Right renal pelvis (tissue), 4 donors: ENCODE measurements at places on chromosomes 12 and 14. TPM values are rescaled to one million over a fixed set of nuclear protein-coding genes. Genes with fewer than 3 reads are reported as not detected.

Gene HOXC9
- 18.7 TPM for polyA plus RNA-seq

Gene FIGNL2
- 5.5 TPM for polyA plus RNA-seq

Gene TAS2R14
- 3.3 TPM for polyA plus RNA-seq

Gene KRT80
- polyA plus RNA-seq: 0.98 TPM

Gene CRY1
- polyA plus RNA-seq: 28.6 TPM

Gene CDCA4
- 20.7 TPM for polyA plus RNA-seq

Gene RPGRIP1
- 0.57 TPM for polyA plus RNA-seq

Gene DIO3
- polyA plus RNA-seq: 0.10 TPM

Gene TBX3
- polyA plus RNA-seq: 66.5 TPM

Gene DLK1
- polyA plus RNA-seq: 23.7 TPM

Gene MAP3K9
- 4.0 TPM for polyA plus RNA-seq

Gene SLCO1A2
- 0.26 TPM for polyA plus RNA-seq

Gene TUBA1C
- 137 TPM for polyA plus RNA-seq

Gene TMEM229B
- 2.6 TPM for polyA plus RNA-seq

Gene PRH2
- 0.41 TPM for polyA plus RNA-seq

Gene KCNH3
- polyA plus RNA-seq: 4.1 TPM

Gene CACNA2D4
- polyA plus RNA-seq: 2.6 TPM

Gene GALNT9
- polyA plus RNA-seq: 8.3 TPM

Gene TMEM19
- 43.6 TPM for polyA plus RNA-seq

Gene KRT75
- polyA plus RNA-seq: not detected

Gene CKAP4
- polyA plus RNA-seq: 115 TPM

Gene SYNDIG1L
- polyA plus RNA-seq: 0.36 TPM

Gene SNAPC1
- 14.8 TPM for polyA plus RNA-seq

Gene LTBP2
- 4.2 TPM for polyA plus RNA-seq

Gene DBX2
- polyA plus RNA-seq: 0.10 TPM

Gene LRTM2
- polyA plus RNA-seq: 0.26 TPM

Gene NKX2-1
- not detected for polyA plus RNA-seq

Gene ABCD2
- 0.12 TPM for polyA plus RNA-seq

Gene TROAP
- 21.7 TPM for polyA plus RNA-seq

Gene BIN2
- 5.1 TPM for polyA plus RNA-seq

Gene HEBP1
- 80.0 TPM for polyA plus RNA-seq

Gene KRT78
- polyA plus RNA-seq: 0.05 TPM

Gene COCH
- polyA plus RNA-seq: 3.1 TPM
